Thoracic aorta (tissue), 2 donors: ENCODE measurements at places on chromosomes 6 and 20. TPM values are rescaled to one million over a fixed set of nuclear protein-coding genes. Genes with fewer than 3 reads are reported as not detected.

The ZDHHC14 gene
- 20.0 TPM for total RNA-seq

The GLP1R gene
- not detected for total RNA-seq

The LTB gene
- not detected for total RNA-seq

The COL20A1 gene
- not detected for total RNA-seq

The C20orf144 gene
- not detected for total RNA-seq

The RAB44 gene
- not detected for total RNA-seq

The BTN1A1 gene
- total RNA-seq = not detected

The COL21A1 gene
- 52.6 TPM for total RNA-seq

GRCh38 chr6:291697-292505 lies at the start of gene DUSP22:
TSS of gene DUSP22 (plus strand) at chr6:292487. CDS start at chr6:292540, 53 bp downstream.
- peak; percentile 78 for DNase-seq

DNA sequence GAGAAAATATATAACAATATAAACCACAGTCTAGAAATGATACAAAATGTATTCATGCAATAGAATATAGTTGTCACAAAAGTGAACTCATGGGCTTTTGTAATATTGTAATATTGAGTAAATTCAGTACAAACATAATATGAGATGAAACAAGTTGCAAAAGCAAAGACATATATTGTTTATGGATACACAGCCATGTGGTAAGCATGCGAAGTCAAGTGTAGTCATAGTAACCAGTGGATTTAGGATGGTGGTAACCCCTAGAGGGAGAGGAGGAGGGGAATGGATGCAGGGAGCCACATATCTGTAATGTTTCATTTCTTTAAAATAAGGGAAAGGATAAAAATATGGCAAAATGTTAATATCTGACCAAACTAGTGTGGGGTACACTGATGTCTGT lies 47.3 kb downstream of the ARMC2 start:
- DNase-seq = no peak

DNA sequence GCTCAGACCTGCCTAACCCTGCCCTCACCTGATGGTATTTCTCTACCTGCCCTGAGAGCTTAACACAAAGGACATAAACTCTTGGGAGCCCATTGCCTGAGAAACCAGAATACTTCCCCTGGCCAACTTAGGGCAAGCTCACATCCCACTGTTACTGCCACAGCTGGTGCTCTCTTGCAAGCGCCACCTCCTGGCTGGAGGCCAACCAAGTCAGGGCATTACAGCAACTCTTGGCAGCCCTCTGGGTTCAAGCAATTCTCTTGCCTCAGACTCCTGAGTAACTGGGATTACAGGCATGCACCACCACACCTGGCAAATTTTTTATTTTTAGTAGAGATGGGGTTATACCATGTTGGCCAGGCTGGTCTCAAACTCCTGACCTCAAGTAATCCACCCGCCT lies 70.1 kb downstream of the HECA start:
- no peak for DNase-seq

GRCh38 chr6:145267076-145267867 lies 468.0 kb downstream of the EPM2A start:
- no peak for DNase-seq

DNA sequence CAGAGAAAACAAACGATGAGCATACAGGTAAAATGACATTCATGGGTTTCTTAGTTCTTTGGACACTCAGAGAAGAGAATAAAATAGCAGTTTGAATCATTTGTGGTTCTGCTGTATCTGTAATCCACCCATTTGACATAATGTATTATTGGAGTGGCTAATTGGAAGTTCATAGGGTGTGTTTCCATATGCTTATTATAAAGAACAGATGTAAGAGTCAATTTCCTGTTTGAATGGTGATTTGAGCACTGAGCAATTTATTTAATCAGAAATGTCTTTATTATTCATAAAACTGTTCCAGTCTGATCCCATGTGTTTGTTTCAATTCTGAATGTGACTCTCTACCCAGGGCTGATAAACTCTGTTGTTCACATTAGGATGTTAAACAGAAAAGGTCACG lies 939.1 kb downstream of the KIF16B start:
- DNase-seq = no peak

GRCh38 chr6:140599916-140600315 lies 1225.5 kb upstream of the CITED2 start:
- no peak for DNase-seq

- DNase-seq = no peak
Observed at GRCh38 chr6:151147118-151147832, 92.5 kb upstream of the AKAP12 start.

- DNase-seq = peak; percentile 28
Observed at GRCh38 chr6:10555625-10556309, 34.6 kb downstream of the GCNT2 start.

DNA sequence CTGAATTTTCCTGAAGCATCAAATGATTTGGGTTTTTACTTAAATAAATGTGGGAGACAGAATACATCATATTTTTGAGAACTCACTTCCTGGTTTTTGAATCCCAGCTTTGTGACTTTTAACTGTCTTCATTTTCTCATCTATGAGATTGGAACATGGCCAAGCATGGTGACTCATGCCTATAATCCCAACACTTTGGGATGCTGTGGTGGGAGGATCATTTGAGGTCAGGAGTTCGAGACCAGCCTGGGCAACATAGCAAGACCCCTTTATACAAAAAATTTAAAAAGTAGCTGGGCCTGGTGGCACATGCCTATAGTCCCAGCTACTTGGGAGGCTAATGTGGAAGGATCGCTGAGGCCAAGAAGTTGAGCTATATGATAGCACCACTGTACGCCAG lies 122.3 kb downstream of the QKI start:
- DNase-seq = no peak

DNA sequence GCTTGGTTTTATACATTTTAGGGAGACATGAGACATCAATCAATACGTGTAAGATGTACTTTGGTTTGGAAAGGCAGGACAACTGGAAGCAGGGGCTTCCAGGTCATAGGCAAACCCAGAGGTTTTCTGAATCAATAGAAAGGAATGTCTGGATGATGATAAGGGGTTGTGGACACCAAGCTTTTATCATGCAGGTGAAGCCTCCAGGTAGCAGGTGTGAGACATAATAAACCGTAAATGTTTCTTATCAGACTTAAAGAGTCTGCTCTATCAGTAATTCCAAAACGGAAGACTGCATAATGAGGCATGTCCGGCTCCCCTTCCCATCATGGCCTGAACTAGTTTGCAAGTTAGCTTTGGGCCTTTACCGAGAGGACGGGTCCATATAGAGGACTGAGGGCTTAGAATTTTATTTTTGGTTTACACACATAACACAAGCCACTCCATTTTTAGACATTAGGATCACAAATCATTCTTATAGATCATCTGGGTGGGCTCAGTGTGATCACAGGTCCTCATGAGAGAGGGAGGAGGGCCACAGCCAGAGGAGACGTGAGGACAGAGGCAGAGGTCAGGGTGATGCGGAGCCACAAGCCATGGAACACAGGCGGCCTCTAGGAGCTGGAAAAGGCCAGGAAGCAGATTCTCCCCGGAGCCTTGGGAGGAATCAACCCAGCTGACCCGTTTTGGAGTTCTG lies 10.7 kb upstream of the SERPINB9 start:
- no peak for DNase-seq

DNA sequence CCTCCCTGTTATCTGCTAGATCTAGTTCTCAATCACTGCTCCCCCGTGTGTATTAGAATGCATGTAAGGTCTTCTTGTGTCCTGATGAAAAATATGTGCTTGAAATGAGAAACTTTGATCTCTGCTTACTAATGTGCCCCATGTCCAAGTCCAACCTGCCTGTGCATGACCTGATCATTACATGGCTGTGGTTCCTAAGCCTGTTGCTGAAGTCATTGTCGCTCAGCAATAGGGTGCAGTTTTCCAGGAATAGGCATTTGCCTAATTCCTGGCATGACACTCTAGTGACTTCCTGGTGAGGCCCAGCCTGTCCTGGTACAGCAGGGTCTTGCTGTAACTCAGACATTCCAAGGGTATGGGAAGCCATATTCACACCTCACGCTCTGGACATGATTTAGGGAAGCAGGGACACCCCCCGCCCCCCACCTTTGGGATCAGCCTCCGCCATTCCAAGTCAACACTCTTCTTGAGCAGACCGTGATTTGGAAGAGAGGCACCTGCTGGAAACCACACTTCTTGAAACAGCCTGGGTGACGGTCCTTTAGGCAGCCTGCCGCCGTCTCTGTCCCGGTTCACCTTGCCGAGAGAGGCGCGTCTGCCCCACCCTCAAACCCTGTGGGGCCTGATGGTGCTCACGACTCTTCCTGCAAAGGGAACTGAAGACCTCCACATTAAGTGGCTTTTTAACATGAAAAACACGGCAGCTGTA lies 73.4 kb downstream of the PTPN1 start:
- no peak for DNase-seq

GRCh38 chr6:68958327-68958726 lies 323.2 kb downstream of the ADGRB3 start:
- no peak for DNase-seq

DNA sequence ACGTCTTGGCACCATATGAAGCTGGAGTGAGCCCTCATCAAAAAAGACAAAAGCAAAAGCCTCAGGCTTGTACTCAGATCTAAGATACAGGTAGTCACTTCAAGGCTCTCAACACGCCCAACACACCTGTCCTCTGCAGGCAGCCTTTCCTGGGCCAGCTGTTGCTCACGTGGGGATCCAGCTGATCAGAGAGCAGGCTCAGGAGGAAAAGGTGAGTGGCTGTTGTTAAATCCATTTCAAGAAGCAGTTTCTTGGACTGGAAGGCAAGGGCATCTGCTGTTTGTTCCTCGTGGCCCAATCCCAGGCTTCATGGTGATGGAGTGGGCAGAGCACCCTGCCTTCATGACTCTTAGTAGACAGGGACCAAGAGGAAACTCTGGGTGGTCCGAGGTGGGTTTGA lies 39.6 kb downstream of the ELMO2 start:
- DNase-seq = no peak

DNA sequence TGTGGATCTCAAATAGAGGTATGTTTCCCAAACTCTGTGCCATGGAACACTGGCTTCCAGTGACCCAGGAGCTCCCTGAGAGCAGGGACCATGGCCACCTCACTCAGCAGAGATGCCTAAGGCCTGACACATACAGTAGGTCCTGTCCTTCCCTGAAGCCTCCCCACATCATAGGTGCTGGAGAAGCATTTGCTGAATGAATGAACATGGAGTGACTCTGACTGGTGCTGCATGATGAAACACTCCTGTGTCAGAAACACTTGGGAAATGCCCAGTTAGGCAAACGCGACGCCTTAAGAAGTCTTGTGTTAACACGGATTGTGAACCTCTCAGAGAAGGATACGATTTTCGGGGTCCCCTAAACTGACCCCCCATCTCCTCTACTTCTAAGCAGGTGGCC lies 14.3 kb downstream of the SLA2 start:
- DNase-seq = no peak

GRCh38 chr6:32047855-32048766 lies 9.9 kb downstream of the CYP21A2 start:
- DNase-seq = no peak
